ENCODE measurements at places on chromosomes 2 and 18.
A peak's percentile ranks its signal among the peaks of the same experiment; 100 is the strongest.

DNA sequence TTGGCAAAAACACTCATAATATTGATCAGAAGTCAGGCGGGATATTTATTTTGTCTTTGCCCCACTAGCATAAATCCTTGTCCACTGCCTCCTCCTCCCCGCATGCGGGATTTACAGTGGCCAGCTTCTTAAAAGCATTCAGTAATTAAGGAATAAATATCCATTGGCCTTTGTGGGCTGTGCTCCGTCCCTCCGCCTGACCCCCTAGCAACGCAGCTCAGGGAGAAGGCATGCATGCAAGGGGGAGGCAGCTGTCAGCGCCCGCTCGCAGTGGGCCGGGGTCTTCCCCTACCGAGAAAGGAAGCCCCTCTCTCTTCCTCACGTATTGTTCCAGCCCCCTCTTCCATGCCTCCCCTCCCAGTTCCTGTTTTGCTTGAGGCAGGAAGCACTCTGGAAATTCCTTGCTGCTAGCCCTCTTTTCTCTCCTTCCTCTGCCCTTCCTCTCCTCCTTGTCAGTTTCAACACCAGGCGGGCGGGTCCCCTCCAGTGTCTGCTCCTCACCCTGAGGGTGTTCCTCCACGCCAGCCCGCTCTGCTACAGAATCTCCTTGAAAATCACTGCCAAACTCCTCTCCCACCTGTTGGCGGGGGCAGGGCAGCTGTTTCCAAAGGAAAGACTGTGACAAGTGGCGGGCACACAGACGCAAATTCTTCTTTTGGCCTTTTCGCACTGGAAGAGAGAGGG, 60.1 kb downstream of the GBX2 start:
- no peak for DNase-seq

- DNase-seq: no peak
These were observed 5.0 kb downstream of the DSG2 start for GRCh38 chr18:31503011-31503410.

DNA sequence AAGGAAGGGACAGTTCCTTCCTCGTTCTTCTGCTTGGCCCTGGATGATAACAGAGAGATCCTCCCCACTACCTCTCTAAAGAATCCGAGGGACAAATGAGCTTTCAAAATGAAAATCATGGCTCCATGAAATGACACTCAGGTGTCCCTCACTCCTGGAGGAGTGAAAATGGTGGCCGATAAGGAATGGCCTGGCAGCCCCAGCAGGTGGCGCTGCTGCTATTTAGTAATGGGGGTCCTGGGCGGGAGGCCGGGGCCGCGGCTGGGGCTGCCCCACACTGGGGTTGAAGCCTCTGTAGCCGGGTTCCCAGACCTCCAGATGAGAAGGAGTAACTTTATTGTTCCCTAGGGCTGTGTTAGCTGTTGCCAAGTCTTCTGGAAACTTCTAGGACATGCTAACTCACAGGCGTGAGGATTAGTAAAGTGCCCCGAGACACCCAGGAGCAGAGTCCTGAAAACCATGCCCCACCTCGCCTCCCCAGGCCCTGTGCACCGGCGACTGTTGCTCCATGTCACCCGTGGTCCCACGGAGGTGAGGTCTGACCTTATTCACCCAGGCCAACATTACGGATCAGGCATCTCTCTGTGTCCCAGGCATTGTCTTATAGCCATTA, 138.0 kb downstream of the CTIF start:
- DNase-seq: peak; percentile 28

GRCh38 chr18:59566533-59566971, 130.7 kb downstream of the CCBE1 start:
- DNase-seq: no peak

DNA sequence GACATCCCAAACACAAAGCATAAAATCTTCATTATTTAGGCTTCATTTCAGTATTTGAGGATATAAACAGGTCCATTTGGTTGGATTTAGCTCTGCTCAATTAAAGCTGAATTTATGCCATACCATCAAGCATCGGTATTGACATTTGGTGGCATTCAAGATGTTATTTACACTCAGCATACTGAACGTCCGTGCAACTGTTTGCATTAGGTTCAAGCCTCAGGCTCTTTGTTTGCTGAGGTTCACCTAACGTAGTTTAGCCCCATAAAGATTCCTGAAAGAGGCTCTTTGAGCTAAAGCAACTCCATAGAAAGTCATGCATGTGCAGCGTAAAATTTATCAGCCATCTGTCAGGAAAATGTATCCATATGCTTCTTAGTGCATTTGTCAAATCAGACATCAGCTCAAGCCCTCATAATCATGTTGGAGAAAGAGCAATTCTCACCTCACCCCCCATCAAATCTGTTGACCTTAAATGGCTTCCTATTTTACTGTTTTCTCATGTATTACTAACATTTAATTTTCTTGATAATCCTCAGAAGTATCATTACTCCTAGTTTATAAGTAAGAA, 366.9 kb downstream of the EPHA4 start:
- no peak for DNase-seq

GRCh38 chr2:124585277-124585676, 560.2 kb downstream of the CNTNAP5 start:
- no peak for DNase-seq

DNA sequence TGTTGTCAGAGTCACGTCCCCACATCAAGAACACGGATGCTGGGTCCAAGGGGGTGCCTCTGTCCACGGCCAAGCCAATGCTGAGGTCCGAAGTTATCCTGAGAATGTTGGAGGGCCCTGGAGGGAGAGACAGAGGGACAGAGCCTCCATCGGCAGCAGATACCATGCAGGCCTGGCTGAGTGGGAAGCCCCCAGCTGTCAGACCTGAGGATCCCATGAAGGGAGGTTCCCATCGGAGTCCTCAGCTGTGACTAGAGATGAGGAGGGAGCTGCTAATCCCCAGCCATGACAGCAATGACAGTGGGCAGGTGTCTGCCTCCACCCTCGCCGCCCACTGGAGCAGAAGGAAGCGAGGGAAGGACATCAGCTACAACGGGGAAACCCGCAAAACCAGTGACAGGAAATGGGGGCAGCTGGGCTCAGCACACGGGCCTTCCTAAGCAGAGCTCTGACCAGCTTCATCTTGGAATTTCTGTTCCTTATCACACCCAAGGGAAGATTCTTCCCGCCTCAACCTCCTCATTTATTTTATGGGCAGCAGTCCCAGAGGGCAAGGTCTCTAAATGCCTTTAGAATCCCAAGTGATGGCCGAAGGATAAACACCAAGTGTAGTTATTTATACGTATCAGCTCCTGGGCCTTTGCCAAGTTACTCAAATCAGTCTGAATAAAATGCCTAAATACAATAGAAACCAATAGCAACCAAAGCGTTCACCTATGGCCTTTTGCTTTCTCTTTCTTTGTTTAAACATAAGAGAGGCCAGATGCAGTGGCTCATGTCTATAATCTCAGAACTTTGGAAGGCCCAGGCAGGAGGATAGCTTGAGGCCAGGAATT, 32.2 kb downstream of the FAM178B start:
- no peak for DNase-seq

DNA sequence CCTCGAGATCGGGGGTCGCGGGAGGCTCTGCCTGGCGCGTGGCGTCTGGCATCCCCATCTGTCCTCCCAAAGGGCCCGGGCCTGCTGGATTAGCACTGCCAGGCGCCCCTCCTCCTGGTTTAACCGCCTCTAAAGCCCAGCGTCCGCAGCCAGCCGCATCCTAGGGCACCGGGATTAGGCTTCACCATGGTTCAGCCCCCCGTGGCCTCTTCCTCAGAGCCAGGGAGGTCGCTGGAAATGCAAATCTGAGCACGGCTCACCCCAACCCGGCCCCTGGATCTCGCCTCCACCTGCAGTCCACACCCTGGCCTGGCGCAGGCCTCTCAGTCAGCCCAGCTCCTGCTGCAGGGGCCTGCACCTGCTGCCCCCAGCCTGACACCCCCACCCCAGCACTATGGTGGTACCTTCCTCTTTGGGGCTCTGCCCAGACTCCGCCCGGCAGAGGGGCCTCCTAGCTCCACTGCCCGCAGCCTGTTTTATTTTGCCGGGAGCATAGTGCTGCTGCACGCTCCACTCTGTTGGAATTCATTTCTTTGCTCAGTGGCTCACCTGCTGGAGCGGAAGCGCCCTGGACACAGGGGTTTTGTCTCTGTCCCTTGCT, 13.2 kb downstream of the PRELID3A start:
- DNase-seq: peak; percentile 35

GRCh38 chr2:179104736-179105135, 54.8 kb upstream of the CCDC141 start:
- DNase-seq: no peak

DNA sequence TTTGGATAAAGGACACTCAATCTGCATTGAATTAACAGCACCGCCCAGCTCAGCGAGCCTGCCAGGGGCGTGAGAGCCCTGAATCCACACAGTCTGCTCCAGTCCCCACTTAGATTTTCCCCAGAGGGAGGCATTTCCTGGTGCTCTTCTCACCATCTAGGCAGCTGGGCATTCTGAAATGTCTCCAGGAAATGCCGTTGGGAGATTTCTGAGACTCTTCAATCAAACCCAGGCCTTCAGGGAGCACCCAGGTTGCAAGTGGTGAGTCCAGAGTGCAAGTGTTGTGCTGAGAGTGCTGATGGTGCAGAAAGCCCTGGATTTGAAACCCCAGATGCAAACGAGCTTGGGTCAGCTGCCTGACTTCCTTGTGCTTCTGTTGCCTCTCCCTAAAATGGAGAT, 23.4 kb upstream of the TMEM37 start:
- DNase-seq: no peak

- DNase-seq: no peak
These were observed 13.9 kb downstream of the SCYGR8 start for GRCh38 chr2:227759411-227760118.

GRCh38 chr2:120396013-120396860, 50.3 kb downstream of the INHBB start:
- DNase-seq: no peak

- DNase-seq: no peak
These were observed 54.2 kb downstream of the PDE1A start for GRCh38 chr2:182372661-182373060.

- no peak for DNase-seq
These were observed 16.8 kb upstream of the ALPI start for GRCh38 chr2:232438951-232439757.

DNA sequence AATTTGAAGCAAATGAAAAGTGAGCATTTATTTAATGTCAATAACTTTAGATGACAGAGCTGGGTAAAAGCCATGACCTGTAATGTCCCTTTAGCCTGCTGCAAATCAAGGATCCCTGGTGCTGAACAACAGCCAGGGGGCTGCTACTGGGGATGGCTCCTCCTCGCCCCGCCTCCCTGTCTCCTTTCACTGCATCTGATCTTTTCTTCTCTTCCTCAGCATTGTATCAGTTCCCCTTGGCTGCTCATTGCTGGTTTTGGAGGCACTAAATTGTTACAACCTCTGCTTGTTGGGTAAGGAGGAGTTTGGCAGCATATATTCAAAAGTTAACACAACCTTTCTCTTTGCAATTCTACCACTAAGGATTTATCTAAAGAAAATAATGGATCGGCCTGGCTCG, 236.3 kb upstream of the ID2 start:
- no peak for DNase-seq

DNA sequence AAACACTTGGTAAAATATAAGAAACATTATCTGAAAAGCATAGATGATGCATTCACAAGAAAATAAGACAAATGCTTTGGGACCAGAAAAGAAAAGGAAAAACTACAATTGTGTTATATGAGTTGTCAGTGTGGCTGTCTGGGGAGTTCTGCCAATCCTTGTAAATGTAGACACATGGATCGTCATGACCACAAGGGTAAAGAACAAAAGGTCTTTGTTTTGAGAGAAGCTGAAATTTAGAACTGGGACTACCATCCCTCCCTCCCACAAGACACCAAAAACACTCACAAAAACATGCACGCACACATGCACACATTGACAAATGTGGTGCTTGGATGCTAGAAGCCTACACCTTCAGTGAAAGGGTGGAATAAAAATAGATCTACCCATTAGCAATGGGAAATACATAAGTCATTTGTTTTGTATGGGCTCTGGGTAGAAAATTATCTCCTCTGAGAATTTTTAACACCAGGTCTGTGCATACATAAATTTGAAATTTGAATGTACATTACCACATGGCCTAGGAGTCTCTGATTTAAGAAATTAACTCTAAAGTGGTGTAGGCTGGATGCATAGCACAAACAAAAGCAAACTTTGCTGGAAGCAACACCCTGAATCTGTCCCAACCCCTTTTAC, 266.2 kb upstream of the SLC39A10 start:
- DNase-seq: no peak

GRCh38 chr2:62304429-62305417, 108.8 kb downstream of the B3GNT2 start:
- no peak for DNase-seq

- DNase-seq: no peak
These were observed 10.5 kb downstream of the NAPG start for GRCh38 chr18:10536280-10536679.

- DNase-seq: no peak
These were observed 1385.5 kb upstream of the ZEB2 start for GRCh38 chr2:145905371-145905770.

- DNase-seq: no peak
These were observed 503 bp downstream of the ANXA4 start for GRCh38 chr2:69742322-69742952.

- DNase-seq: no peak
These were observed 54.2 kb upstream of the ZSWIM2 start for GRCh38 chr2:186903216-186903615.

DNA sequence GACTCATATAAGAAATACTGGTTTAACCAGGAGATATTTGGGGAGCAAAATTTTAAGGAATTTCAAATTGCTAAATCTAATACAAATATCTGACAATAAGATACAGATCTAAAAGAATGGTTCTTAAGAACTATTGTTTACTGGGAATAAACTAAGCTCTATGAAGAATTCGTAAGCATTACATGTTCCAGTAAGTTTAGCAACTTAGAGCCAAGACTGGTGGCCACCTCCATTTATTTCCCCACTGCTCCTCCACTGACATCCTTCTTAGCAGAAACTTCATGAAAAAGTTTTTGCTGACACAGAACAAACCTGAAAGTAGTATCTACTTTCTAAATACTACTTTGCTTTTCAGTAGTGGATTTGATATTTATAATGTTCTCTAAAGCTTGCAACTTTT, 83.0 kb downstream of the ACSL3 start:
- no peak for DNase-seq

GRCh38 chr2:66574701-66575624, 140.0 kb downstream of the MEIS1 start:
- DNase-seq: peak; percentile 28

DNA sequence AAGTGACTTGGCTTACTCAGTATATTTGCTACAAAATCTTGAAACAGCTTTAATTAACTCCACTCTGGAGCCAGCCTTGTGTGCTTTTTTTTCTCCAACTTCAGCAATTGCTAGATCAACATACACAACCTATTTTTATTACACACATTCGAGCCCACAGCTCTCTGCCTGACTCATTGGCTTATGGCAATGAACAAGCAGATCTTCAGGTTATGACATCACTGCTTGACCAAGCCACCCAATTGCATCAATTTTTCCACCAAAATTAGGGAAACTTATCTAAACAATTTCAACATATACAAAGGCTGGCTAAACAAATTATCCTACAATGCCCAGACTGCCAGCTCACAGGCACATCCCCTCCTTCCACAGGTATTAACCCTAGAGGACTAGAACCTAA, 39.6 kb upstream of the PDK1 start:
- no peak for DNase-seq

- DNase-seq: no peak
These were observed 98.7 kb upstream of the ALKAL2 start for GRCh38 chr2:386406-387103.

- no peak for DNase-seq
These were observed 21.9 kb downstream of the PPP3R1 start for GRCh38 chr2:68230241-68231060.

GRCh38 chr2:8954990-8955389, 48.5 kb downstream of the MBOAT2 start:
- DNase-seq: no peak
